ENCODE measurements at places on chromosomes 2 and 18.

DNA sequence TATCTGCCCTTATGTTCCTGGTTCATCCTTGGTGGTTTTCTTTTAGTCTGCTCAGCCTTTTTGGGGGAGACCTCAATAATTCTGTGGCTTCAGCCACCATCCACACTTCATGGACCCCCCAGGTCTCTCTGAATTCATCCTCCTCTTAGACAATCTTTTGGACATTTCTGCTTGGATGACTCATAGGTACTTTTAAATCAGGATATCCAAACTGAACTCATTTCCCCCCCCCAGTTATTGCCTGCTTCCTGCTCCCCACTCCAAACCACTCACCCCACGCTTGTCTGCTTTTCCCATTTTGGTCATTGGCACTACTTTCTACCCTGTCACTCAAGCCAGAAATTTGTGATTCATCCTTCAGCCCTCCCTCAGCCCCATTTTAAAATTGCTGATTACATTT, 78.5 kb downstream of the TANC1 start:
- DNase-seq = no peak

GRCh38 chr2:55152475-55153412, 79.3 kb downstream of the CLHC1 start:
- no peak for DNase-seq

- no peak for DNase-seq
Measured at GRCh38 chr2:187922846-187923245, 368.6 kb upstream of the TFPI start.

DNA sequence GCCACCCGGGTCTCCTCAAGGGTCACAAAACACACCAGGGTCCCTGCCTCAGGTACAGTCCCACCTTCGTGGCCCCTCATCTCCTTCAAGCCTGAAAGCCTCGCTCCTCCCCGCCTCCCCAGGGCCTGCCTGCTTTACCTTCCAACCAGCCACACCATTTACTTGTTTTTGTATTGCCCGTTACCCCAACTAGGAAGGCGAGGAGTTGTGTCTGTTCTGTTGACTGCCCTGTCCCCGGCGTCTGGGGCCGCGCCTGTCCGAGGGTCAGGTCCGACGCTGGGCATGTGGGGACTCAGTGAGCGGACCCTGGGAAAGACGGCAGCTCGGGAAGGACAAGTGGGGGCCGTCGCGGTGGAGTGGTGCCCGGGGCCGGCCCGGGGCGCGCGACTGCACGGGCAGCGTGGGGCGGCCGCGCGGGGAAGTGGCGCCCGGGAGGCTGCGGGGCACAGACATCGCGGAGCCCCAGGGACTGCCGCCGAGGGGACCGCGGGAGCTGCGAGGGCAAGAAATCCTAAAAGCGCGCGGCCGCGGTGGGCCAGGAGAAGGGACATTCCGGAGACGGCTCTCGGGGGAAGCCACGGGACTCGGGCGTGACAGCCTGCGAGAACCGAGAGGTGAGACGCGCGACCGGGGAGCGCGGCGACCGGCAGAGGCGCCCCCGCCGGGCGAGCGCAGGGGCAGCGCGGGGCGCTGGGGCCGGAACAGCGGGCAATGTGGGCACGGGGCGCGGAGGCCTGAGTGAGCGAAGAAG, 797 bp upstream of the GRHL1 start:
- DNase-seq = peak; percentile 61

- no peak for DNase-seq
Measured at GRCh38 chr2:234834228-234834923, 117.4 kb upstream of the SH3BP4 start.

GRCh38 chr2:38697116-38697840, 31.4 kb downstream of the GALM start:
- DNase-seq = no peak

- DNase-seq = no peak
Measured at GRCh38 chr2:149858901-149859634, 271.5 kb upstream of the MMADHC start.

DNA sequence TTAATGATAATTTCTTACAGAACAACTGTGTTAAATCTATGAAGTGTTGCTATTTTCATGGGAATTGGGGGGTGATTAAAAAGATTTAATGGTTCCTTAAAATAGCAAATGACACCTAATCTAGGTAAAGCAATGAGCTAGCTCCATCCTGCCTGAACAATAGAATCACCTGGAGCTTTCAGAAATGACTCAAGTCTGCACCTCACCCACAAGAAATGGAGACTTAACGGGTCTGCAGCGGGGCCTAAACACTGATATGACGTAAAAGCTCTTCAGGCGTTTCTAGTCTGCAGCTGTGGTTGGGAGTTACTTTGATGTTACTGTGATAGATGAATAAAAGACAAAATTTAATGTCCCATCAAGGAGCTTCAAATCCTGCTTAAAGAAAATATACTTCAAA, 328.2 kb downstream of the RND3 start:
- DNase-seq = no peak

DNA sequence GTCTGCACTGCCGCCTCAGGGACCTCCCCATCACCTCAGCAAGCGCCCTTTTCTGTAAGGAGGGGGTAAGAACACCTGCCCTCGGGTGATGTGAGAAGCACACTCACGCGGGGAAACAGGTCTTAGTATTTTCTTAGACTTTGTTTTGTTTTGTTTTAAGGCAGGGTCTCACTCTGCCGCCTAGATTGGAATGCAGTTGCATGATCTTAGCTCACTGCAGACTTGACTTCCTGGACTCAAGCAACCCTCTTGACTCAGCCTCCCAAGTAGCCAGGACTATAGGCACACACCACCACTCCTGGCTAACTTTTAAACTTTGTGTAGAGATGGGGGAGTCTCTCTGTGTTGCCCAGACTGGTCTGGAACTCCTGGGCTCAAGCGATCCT, 37.1 kb downstream of the RAMP1 start:
- no peak for DNase-seq

DNA sequence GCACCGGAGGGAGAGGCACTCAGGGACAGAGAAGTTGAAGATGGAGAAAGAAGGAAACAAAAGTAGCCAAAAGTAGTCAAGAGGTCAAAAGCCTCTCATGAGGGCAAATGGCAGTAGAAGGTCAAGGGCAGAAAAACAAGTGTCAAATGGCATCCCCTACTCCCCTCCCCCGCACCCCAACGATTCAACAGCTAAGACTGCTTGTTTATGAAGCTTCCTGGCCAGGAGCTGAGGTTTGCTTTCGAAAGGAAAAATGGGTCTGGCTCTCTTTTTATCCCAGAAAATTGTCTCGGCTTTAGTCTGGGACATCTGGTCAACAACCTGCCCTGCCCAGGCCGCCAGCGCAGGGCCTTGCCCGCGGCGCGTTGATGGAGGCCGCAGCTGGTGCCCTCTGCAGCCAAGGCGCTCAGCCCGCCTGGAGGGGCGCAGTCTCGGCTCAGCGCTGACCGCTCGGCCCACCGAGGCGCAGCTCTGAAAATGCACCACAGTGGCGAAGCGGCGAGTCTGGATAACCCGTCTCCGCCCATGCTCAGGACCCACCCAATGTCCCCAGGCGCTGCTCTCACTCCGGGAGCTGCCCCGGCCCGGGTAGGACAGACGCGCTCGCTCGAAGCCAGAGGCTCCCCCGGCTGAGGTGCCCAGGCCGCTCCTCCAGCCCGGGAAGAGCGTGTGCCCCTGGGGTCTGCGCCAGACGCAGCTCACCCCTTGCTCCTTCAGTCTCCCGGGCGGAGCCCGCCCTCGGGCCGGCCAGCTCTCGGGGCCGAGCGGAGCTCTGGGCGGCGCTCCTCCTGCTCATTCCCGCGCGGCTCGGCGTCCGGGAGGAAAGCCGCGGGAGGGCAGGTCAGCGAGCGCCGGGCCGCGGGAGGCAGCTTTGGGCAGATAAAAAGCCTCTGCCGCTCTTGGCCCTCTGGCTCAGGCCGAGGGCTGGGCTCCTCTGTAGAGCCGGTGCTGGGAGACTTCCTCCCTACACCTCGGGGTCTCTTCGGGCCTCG, 1.8 kb upstream of the TBR1 start:
- DNase-seq = peak; percentile 90

DNA sequence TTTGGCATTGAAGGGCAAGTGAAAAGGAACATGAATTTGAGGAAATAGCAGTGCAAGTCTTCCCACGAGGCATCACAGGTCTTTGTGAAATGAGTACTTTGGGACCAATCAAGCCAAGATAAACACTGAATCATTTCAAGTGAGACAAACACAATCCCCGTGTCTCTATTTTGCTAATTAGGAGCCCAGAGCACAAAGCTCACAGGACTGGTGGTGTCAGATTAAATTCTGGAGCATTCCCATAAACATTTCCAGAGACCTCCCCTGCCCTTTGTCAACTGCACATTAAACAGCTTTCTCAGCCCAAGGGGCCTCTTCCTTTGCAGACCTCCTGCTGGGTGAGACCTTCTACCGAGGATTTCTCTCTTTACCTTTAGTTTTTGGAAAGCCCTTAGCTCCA, 50.7 kb downstream of the DAPL1 start:
- peak; percentile 21 for DNase-seq

DNA sequence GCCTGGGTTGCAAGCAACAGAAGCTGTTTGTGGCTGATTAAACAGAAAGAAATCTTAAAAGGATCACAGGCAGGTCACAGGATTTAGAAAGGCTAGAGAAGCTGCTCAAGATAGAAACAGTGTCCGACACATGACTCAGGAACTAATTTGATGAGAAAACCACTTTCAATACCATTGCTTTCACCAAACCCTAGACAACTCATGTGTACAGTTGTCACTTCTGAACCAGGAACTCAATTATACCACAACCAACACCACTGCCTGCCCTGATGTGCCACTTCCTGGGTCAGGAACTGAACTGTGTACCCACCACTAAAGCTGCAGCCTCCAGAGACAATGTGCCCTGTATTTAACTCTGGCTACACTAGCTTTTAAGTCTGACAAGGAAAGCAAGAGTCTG, 56.0 kb downstream of the TMEM247 start:
- no peak for DNase-seq

- DNase-seq = no peak
Measured at GRCh38 chr2:68565858-68566257, 77.5 kb upstream of the PROKR1 start.

- no peak for DNase-seq
Measured at GRCh38 chr2:74858281-74858680, 24.4 kb downstream of the HK2 start.

DNA sequence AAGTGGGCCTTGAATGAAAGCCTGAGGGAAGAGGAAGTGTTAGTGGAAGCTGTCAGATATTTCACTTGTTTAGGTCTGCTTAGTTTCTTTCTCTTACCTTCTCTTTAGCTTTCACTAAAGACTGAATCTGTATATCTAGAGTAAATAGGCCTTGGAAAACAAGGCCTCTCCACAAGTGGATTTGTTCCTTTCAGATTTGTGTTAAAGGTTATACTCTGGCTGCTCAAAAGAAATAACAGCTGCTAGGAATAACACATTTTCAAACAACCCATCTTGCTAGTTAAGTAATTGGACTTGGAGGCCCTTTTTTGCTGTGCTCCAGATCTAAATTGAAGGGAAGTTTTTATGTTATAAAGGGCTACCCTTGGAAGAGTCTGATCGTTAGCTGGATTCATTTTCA, 236.3 kb downstream of the KIAA1328 start:
- no peak for DNase-seq
